Stimulated activated CD8-positive, alpha-beta memory T cell treated with anti-CD3 and anti-CD28 coated beads, Interleukin-15, amount 100 ng/mL, for 24 hours (primary cell): ENCODE measurements at places on chromosomes 2 and 18.

DNA sequence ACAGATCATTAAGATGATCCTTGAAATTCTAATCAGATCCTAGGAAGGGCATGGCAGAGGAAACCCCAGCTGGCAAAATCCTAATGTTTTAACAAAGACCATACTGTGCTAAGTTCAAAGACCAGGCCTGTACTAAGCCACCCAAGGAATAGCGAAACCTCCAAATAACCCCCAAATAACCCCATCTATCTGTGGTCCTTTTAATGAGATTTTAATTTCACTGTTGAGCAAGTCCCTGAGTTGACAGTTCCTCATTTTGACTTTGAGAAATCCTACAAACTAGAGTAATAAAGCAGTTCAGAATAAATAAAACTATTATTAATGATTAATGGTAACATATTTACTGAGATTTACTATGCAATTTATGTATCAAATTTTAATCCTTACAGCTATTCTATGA is 259.8 kb downstream of the STK39 start:
- no peak for DNase-seq

DNA sequence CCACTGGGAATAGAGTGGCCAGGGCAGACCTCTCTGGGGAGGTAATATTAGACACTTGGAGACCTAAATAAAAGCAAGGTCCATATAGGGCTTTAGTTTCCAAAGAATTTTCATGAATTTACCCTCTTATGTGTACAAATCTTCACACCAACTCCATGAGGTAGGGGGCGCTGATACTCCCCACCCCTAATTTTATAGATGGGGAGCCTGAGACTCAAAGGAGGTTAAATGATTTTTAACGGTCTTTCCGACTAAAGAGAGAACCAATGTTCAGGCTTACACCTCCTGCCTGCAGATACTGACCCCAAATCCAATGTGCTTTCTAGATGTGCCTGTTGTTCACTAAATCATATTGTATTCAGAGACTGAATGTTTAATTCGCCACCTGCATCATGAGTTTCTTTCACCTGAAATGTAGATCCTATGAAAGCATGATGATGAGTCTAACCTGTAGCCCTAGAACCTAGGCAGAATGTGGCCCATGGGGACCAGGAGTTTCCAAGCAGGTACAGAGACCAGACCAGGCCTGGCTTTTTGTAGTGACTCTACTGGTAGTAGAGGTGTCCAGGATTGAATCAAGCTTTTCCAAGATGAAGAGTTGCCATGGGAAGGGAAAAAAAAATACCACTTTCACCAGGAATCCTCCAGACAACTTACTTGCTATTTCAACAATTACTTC is 16.8 kb upstream of the PAX3 start:
- no peak for DNase-seq

GRCh38 chr2:23489471-23490322 is 104.7 kb downstream of the KLHL29 start:
- no peak for DNase-seq

DNA sequence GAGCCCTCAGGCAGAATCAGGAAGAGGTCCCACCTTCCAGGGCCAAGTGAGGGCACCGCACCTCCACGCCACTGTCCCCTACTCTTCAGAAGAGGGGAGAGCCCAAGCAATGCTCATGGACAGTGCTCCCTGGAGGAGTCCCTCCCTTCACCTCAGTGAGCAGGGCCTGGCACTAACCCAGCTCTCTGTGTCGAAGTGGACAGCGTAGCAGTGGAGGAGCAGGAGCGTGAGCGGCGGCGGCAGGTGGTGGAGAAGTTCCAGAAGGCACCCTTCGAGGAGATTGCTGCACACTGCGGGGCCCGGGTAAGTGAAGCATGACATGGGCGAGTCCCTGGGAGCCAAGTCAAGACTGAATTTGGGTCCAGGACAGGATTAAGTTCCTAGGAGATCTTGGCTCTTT is 16.7 kb downstream of the POMC start:
- DNase-seq: no peak

DNA sequence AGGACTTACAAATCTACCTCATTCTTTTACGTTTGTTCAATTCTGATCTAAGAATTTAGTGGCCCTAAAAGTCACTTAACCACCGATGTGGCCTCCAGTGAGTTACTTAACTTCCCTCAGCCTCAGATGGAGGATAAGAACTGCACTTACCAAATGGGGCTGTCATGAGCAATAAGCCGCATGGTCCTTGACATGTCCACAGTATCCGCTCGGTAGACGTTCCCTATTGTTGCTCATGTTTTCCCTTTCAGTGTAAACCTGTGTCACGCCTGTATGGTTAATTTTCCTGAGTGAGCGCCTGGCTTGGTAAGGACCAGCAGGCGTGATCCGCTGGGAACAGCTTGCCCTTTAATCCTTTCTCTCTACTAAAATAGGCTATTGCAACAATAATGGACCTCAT is 20.3 kb downstream of the SEC11C start:
- no peak for DNase-seq

DNA sequence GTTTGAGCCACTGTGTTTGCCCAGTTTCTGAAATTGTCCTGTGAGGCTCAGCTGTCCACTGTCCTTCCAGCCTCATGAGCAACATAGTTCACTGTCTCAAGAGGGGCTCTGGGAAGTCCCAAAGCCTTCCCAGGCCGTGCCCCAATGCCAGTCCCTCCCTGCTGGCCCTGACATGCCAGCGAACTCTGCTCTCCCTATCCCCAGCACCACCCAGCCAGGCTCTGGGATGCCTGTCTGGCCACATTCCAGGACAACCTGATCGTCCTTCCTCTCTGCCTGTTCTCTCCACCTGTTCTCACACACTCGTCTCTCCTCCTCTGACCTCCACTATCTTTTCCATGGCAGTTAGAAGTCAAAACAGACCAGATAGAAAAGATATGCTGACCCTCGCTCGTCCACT is 278.0 kb upstream of the ID2 start:
- no peak for DNase-seq

DNA sequence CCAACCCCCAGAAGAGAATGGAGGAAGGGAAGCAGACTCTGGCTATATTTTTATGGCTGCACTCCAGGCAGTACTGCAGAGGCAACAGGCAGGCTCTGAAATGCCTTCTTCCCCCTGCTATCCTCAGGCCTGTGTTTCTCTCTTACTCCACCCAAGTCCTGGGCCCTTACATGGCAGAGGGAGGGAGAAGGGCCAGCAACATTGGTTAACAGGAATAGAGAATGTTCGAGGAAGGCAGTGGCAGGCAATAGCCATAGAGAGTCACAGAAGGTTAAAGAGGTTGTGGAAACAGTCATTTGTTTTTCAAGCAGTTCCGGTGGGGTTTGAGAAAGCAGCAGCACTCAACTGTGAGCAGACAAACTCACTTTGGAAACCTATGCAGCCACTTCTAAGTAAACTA is 15.1 kb upstream of the DARS1 start:
- no peak for DNase-seq

GRCh38 chr2:46787364-46787763 is 128.2 kb downstream of the MCFD2 start:
- no peak for DNase-seq

GRCh38 chr2:215750763-215751162 is 262.6 kb downstream of the MREG start:
- DNase-seq: no peak

DNA sequence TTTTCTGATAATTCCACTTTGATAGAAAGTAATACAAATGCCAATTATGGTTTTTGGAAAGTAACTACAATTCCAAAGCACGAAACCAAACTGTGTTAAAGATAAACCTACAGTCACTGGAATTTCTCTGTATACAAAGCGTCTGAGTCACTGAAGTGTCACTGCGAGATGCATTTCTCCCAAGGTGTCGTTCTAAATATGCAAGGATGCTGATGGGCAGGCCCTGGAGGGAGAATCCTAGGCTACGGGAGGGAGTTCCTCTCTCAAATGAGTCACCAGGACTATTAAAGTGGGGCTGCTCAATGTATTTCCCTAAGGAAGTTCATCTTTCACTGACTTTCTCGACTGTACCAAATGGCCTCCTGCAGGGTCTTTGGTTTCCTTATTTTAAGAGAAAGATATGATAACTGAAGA is 163.8 kb upstream of the STK17B start:
- DNase-seq: no peak

DNA sequence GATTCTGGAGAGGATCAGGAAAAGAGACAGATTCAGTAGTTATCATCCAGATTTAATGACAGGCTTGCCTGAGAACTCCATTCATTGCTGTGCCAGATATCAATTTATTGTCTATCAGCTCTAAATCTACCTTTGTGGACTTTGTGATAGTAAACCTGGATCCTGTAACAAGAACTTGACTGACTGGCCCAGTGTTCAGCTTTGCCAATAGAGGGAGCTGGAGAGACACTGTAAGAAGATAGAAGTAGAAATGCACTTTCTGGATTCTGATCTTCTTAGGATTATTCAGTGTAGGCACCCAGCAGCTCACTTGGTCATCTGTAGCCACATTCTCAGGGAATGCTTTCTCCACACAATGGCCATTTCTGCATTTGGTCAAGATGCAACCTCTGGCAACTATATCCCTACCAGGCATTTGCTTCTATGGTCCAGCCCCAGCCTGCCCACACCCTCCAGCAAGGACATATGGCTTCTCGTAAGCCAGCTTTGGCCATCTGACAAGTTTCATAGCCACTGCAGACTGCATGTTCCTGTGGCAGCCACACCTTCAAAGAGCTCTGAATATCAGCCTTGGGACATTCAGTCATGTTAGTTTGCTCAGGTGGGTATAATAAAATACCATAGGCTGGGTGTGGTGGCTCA is 6.1 kb upstream of the SERPINB8 start:
- DNase-seq: no peak

DNA sequence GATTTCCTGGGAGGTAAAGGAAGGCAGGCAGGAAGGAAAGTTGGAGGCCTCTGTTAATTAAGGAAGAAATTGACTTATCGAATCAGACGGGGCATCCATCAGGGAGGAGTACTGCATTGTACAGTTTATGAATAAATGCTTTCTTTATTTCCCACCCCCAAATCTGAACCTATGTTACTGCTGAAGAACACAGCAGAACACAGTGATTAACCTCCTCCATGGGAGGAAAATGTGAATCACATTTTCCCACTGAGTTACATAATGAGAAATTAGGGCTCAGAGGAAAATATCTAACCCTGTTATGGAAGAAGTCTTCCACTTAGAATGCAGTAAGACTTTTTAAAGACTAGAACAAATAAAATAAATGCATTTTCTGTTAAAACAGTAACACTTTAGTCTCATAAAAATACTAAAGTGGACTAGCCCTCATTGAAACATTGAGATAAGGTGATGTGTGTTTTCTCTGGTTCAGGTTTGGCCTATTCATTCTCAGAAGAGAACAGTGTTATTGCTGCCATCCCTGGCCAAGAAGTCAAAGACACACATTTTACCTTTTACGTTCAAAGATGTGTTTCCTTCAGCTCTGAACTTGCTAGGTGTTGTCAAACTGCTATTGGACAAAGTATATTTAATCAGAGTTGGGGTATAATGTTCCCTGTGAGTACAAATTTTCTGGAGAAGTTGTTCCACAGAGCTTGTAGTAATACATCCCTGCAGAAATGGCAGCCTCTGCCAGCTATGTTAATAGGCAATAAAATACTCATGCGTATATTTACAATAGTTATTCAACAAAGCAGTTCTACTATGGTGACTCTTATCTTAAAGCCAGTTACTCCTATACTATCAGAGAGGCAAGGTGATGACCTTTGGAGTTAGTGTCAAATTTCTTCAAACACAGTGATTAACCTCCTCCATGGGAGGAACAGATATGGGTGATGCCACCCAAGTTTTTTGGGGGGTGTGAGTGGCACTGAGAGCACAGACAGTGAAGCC is 11.1 kb downstream of the DNAH6 start:
- DNase-seq: no peak

- no peak for DNase-seq
Observed at GRCh38 chr2:48515513-48515985, 14.4 kb upstream of the STON1 start.

GRCh38 chr2:203579730-203580129 is 44.6 kb upstream of the RAPH1 start:
- DNase-seq: no peak

GRCh38 chr2:57497489-57498096 is 549.0 kb upstream of the VRK2 start:
- DNase-seq: no peak

DNA sequence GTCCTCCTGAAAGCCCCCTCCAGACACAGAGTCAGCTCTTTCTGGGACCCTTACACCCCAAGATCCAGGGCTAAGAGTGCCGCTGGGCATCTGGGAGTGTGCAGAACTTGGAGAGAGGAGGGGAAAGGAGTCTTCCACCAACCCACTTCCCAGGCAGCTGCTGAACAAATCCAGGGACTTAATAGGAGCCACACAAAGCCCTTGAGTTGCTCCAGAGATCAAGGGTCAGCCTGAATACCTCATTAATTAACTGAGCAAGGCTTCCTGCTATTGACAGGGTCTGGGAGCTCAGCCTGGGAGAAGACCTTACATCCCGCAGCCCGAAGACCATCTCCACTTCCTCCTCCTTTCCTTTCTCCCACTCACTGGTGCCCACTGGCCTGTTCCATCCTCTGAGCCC is 108.3 kb downstream of the CELF4 start:
- no peak for DNase-seq

DNA sequence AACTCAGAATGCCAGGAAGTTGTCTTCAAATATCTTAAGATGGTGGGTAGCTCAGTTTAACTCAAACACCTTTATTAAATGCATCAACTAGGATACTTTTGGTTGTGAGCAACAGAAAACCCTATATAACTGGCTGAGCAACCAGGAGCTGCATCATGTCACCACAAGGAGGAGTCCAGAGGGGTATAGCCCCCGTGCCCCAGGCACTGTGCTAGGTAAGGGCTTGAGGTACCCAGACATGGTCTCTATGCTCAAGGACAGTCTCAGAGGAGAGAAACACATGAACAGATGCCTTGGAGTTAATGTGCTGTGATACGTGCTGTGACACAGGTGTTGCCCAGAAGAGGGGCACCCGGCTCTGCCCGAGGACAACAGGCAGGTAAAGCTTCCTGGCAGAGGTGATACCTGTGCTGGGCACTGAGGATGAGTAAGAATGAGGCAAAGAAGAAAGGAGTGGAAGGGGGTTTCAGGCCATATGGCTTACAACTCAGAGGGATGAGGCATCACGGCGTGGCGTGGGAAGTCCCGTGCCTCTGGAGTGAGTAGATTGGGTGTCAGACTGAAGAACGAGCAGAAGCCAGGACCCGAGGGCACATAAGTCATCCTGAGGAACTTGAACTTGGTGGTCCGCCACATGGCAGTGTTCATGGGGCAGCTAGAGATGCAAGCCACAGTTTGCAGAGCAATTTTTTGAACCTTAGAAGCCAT is 32.0 kb upstream of the CAB39 start:
- DNase-seq: no peak

GRCh38 chr2:15763822-15764682 is 172.4 kb downstream of the DDX1 start:
- DNase-seq: no peak

- DNase-seq: no peak
Observed at GRCh38 chr2:78677774-78678173, 347.7 kb upstream of the REG3G start.

DNA sequence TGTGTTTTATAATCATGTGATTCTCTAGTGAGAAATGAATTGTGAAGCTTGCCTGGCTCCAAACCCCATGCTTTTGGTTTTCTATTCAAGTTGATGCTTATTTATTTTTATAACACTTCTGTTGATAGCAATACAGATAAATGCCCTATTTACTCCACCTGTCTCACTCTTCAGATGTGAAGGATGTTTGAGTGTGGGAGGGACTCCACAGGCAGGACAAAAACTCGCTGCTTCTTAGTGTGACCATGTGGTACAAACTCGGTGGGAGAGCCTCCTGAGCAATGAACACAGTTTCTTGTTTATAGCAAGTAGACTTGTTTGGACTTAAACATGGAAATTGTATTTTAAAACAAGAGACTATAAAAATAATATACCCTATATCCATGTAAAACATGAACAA is 219.7 kb downstream of the GULP1 start:
- DNase-seq: no peak
